ENCODE measurements at places on chromosomes 6 and 20.

DNA sequence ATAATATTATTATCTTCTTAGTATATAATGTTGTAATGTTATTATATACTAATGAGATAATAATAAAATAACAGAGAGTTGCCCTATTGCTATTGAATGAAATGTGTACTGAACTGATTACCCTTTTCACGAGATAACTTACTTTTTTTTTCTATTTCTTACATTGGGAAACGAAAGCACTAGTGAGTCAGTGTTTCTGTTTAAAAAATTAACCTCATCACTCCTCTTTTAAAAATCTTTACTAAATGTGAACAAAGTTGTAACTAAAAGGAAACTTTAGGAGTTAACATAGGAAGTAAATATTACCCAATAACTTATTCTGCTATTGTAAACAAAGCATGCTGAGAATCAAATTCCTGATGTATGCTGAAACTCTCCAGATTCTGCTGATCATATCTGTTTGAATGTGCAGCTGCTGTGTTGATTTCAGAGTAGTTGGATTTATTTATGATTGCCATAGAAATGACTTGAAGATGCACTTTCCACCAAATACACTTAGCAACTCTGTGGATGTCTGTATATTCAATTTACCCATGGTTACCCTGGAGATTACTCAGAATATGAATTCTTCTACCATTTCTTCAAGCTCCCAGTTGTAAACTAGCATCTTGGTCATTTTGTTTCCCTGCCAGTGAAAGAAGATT, 523.4 kb downstream of the TENT5A start:
- DNase-seq: no peak

GRCh38 chr6:105785066-105785811, 300.9 kb upstream of the PRDM1 start:
- DNase-seq: no peak

DNA sequence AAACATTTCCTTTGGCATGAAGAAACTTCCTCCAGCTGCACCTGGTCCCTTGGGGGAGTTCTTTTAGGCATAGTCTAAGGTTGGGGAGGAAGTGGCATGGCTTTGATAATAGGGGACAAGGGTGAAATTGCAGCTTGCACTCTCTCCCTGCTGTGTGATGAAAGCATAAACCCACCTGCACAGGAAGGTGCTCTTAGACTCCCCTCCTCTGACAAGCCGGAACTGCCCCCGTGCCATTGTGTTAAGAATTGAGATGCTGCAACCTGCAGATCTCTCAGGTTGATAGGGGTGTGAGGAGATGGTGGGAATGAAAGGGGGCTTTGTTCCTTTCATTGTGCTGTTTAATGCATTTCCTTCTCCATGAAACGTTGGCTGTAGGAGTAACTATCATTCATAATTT, 247.7 kb upstream of the RNF24 start:
- no peak for DNase-seq

DNA sequence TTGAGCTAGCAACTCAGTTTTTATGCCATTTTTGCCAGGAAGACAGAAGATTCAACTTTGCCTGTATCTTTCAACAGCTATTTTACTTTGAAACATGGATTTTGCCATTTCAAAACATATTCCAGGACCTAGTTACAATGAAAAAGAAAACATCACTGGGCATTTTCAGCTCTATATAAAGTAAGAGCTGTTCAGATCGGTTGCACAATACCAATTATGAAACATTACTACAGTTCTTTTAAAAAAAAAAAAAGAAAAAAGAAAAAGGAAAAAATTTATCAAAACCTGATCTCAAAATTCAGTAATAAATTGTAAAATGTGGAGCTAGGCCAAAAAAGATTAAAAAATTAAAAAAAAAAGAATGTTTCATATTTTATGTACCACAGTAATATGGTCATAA, 15.6 kb downstream of the BCLAF1 start:
- no peak for DNase-seq

GRCh38 chr6:65700561-65700960, 6.5 kb downstream of the EYS start:
- no peak for DNase-seq

DNA sequence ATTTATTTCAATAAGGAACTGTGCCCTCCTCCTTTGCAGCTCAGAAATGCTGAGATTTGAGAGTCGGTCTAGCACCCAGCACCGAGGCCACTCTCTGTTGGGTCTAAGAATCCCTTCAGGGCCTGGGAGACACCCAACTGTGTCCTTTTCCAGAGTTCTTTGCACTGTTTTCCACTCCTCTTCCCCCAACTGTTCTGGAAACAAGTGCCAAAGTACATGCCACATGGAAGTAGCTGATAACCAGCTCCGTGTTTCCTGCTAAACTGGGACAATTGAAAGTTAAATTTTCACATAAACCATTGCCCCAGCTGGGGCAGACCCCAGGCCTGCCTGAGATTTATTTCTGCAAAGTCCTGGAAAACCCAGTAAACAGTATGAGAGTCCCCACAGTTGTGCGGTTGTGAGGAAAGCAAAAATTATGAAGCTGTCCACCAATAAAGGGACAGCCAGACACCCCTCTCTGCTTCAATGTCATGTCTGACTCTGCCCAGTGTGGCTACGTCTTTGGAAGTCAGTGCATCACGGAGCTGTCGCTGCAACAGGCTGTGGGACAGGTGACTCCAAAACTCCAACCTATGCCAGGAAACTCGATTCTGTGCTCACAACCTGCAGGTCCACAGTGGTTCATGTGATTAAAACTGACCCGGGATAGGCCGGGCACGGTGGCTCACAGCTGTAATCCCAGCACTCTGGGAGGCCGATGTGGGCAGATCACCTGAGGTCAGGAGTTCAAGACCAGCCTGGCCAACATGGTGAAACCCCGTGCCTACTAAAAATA, 178.0 kb upstream of the AFDN start:
- no peak for DNase-seq

DNA sequence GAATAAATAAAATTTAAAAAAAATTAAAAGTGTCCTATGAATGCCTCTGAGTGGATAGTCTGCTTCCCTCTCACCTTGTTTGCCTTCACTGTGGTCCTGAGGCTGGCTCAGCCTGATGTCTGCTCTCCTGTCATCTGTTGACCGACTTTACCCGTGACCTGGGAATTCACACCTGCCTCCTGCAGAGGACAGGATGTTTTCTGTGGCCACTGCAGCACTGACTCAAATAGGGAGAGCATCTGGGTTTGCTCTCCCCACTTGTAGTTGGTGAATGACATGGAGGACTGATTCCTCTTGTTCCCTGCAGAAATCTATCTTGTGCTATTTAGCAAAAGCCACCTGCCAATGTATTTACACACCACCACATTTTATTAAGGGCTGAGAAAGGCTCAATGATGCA, 52.4 kb upstream of the ERVFRD-1 start:
- DNase-seq: no peak

GRCh38 chr6:144588697-144589325, 303.7 kb downstream of the UTRN start:
- no peak for DNase-seq

DNA sequence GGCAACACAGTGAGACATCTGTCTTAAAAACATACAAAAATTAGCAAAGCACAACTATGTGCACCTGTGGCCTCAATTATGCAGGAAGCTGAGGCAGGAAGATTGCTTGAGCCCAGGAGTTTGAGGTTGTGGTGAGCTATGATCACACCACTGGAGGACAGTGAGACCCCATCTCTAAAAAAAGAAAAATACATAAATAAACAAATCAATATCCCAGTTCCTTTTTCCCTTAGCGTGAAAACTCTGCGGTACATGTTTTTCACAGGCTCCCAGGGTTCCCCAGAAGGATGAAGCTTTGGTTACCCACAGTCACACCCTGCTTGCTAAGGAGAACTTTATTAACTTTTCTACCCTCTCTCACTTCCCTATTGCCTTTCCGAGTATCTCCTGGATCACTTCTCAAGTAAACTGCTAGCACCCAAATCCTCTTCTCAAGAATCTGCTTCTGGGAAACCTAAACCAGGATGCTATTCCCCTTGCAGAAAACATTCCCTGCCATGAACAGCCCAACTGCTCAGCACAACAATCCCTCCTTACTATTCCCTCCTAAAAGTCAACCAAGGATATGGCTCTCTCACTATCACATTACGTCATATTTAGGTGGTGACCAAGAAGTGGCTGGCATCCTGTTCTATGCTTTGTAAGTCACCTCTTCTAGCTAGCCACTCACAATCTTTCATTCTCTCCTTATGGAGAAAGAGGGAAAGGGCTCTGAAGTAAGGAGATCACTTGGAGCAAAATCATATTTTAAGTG, 122.4 kb downstream of the IPCEF1 start:
- DNase-seq: no peak

GRCh38 chr20:4016340-4017050, 1.1 kb upstream of the RNF24 start:
- DNase-seq: no peak

DNA sequence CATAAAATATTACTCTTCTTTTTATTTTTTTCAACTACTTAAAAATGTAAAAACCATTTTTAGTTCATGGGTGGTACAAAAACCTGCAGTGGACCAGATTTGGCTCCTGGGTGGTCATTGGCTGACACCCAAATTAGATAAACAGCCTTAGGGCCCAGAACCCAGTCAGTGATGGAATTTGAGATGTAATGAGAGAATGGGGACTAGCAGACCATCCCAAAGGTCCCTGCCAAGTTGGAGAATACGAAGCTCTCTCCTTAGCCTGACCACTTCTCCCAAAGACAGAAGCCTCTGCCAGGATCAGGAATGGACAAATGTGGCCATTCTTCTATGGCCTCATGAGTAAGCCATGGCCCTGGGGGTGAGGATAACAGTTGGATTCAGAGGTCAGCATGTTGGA, 194.7 kb downstream of the NFATC2 start:
- no peak for DNase-seq

DNA sequence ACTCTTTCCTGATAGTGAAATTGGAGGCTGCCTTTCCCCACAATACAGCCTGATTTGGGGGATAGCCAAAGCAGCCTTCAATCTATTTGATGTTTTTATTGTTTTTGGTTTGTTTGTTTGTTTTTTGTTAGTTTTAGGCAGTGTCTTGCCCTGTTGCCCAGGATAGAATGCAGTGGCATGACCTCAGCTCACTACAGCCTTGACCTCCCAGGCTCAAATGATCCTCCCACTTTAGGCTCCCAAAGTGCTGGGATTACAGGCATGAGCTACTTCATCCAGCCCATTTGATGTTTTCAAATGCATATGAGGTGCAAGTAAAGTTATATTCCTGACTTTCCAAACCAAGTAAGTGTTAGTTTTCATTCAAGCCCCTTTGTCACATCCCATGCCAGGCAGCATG, 41.3 kb upstream of the SEC63 start:
- DNase-seq: no peak

All from activated T-cell treated with anti-CD3 and anti-CD28 coated beads for 24 hours (primary cell).